CD4-positive, alpha-beta T cell treated with Interleukin-6 at 100 ng/mL for 8 hours (primary cell): ENCODE measurements at places on chromosomes 1 and 21.

DNA sequence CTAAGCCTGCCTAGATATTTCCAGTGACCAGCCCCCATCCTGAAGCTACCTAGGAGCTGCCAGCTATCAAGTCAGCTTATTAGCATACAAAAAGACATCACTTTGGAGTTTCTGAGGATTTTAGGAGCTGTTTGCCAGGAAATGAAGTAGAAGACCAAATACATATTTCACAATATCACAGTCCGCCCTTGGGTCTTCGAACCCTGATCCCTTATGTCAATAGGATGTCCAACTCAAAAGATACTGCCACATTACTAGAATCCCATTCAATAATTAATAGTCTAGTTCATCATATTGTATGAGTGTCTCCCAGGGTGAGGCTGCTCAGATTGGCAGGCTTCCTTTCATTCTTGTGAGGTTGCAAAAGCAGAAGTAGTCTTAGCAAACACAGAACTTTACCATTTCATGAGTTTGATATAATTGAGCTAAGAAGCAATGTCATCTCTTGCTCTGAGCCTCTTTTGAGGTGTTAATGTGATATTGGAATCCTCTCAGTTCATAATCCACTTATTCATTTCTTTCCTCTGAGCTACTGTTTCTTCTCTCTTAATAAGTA is 13.6 kb downstream of the IPO9 start:
- no peak for DNase-seq

DNA sequence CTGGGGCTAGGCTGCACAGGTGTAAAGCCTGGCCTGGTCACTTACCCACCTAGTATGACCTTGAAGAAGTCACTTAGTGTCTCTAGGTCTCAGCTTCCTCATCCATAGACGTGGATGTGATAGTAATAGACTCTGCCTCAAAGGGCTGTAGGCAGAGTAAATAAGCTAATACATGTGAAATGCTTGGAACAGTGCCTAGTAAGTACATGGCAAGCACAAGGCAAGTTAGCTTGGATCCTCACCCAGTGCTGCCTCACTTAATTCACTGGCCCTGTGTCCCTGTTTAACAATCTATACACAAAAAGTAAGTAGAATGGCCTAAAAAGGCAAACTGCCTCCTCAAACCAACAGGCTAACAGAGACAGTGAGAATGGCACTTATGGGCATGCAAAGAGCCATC is 167.8 kb downstream of the PIGK start:
- no peak for DNase-seq

- no peak for DNase-seq
Observed at GRCh38 chr1:212293579-212293978, 8.4 kb downstream of the PPP2R5A start.

DNA sequence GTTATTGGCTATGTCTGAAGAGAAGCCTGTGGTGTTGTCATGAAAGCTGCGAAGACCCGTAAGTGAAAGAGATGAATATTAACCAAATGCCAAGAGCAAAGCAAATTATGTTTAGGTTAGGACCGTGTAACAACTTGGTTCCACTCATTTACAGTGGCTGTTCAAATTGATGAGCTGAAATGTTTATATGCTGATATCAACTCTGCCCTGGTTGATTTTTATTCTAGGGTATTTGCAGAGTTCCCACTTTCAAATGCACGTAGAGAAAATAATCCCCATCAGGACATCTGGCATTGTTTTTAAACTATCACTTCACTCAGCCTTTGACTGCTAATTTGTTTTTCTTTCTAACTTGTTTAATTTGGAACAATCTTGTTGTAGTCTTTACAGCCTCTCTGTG is 581.6 kb upstream of the ADAMTS5 start:
- no peak for DNase-seq

DNA sequence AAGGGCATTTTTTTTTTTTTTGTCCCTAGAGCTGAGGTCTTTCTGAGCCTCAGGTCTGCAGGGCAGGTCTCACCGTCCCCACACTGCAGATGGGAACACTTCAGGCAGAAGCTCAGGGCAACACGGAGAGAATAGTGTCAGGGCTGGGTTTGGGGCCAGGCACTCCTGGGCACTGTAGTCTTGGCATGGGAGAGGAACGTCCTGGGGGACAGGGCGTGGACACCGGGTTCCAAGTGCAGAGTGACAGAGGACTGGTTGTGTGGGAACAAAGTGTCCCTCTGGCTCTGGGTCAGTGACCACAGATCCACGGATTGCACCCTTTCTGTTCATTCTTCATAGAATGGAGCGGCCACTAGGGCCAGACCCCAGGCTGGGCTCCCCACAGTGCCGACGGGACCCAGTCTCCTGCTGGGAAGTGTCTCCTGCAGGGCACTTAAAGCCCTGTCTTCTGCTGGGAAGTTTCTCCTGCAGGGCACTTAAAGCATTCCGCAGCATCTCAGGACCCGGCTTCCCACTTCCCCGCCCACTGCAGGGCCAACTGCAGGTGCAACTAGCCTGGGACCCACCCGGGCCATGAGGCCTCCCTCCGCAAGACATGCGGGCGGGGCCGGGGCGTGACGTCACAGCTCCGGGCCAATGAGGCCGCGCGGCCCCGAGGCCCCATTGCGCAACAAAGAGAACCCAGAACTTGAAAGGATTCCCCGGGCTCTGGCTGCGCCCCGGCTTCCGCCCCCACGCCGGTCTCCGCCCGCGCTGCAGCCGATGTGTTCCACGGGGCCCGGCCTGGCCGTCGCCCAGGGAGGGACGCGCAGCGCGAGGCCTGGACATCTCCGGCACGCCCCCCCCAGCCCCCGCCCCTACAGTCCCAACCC is 1.2 kb downstream of the GPR153 start:
- peak; percentile 70 for DNase-seq
